Mucosa of gallbladder (tissue), 1 donor: ENCODE measurements at places on chromosomes 6 and 20.

GRCh38 chr6:40555092-40555491 is 32.1 kb downstream of the LRFN2 start:
- DNase-seq: no peak

GRCh38 chr6:138289739-138290138 is 71.4 kb upstream of the PBOV1 start:
- DNase-seq: peak; percentile 24

DNA sequence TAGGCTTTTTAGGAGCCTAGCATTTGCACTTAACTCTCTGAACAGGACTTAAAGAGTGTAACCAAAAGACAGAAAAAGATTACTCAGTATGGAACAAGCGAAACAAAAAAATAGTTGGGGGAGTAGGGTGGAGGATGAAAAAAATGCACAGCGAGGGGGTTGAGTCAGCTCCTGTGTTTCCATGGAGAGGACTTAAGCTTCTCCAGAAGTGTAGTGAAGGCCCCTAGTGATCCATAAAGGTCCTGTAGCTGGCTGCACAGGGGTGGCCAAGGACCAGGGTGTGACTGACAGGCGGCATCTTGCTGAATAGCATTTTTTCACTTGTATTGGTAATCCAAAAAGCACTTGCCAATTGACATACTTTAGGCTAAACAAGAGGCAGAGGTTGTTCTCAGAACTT is 533.9 kb downstream of the RFPL4B start:
- DNase-seq: no peak

GRCh38 chr6:150940941-150941340 is 75.4 kb downstream of the MTHFD1L start:
- no peak for DNase-seq

DNA sequence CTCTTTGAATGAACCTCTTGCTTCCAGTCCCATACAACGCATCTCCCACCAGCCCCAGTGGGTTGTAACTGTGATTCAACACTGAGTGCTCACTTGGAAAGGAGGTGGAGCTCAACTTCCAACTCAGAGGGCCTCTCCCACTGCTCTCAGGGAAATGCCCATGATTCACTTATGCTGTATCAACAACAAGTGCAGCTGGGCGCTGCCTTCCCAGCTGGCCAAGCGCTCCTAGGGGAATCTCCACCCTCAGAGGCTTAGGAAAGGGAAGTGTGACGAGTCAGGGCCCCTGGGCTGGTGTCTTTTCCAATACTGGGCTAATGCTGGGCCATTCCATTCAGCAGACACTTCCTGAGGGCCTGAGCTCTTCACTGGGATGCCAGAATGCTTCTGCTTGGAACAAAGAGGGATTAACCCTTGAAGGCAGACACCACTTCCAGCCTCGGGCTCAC is 8.1 kb upstream of the OCSTAMP start:
- no peak for DNase-seq

DNA sequence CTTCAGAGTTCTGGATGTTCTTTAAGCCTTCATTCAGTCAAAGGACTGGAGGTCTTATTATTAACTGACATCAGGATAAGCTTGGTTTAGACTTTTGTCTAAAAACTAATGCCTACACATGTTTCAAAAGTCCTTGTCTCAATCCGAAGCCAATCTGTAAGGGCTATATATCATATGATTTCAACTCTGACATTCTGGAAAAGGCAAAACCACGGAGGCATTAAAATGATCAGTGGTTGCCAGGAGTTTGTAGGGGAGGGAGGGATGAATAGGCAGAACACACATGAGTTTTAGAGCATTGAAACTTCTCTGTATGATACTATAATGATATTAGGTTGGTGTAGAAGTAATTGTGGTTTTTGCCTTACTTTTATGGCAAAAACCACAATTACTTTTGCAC is 1285.8 kb upstream of the CITED2 start:
- DNase-seq: no peak

GRCh38 chr20:57471496-57472372 is 53.2 kb downstream of the CTCFL start:
- no peak for DNase-seq

- no peak for DNase-seq
Observed at GRCh38 chr20:57308451-57309271, 20.9 kb upstream of the SPO11 start.

- peak; percentile 10 for DNase-seq
Observed at GRCh38 chr6:168133168-168133561, 54.2 kb upstream of the FRMD1 start.

GRCh38 chr20:18780385-18781130 is 33.0 kb upstream of the SCP2D1 start:
- DNase-seq: no peak

GRCh38 chr6:149311766-149312165 is 5.7 kb upstream of the TAB2 start:
- no peak for DNase-seq

GRCh38 chr20:33866398-33867100 is 55.4 kb downstream of the CHMP4B start:
- no peak for DNase-seq

DNA sequence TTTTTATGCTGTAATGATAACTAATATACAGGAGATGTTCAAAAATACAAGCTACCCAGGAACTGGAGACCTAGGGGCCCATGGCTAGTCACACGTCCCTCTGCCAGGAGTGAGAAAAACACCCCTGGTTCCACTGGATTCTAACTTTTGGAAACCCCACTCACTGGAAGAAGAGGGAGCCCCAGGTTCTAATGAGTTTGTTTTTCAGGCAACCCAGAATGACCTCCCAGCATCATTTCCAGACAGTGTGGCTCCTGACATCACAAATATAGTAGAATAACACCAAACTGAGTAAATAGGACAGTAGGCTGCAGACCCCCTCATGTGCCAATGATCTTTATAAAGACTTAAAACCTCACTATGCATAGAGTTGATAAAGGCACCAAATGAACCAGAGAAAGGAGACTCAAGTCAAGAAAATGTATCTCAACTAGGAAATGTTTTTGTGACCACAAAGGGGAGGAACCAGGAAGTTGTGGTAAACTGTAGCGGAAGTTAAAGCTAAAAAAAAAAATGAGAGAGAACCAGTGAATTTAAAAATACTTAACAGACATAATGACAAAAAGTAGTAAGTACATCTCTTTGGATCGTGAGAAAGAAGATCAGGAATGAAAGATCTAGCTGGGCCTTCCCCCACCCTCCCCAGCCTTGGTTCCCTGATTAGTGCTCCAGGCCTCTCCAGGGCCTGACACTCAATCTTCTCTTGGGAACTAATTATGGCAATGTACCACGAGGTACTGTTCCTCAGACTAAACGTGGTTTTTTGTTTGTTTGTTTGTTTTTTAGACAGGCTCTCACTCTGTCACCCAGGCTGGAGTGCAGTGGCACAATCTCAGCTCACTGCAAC is 19.8 kb downstream of the HLA-E start:
- no peak for DNase-seq

DNA sequence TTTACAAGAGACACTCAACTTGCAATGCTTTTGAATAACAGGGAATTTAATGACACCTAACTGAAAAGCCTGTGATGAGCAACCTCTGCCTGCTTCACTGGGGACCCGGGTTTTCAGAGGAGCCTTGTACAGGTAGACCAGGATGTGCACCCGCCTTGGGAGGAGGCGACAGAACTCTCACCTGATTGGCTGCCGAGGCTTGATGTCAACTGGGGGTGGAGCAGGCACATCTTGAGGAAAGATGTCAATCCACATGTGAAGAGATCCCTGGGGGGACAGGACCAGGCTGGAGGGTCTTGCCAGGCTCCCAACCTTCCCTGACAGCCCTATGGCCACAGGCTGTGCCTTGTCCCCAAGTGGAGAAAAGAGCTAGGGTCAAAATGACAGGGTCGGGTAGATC is 19.8 kb downstream of the ERGIC3 start:
- DNase-seq: no peak

DNA sequence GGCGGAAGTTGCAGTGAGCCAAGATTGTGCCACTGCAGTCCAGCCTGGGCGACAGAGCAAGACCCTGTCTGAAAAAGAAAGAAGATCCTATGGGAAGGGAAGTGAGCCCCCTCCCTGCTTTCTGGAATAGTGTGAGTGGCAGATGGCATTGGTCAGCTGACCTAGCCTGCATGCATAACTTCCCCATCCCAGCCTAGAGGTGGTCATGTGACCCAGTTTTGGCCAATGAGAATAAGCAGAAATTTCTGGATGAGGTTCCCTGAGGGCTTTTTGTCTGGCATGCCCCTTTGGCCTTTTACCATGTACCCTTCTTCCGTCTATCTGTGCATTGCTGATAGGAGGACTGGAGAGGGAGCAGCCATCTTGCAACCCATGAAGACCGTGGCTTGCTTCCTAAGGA is 269.3 kb downstream of the NRN1 start:
- DNase-seq: no peak

DNA sequence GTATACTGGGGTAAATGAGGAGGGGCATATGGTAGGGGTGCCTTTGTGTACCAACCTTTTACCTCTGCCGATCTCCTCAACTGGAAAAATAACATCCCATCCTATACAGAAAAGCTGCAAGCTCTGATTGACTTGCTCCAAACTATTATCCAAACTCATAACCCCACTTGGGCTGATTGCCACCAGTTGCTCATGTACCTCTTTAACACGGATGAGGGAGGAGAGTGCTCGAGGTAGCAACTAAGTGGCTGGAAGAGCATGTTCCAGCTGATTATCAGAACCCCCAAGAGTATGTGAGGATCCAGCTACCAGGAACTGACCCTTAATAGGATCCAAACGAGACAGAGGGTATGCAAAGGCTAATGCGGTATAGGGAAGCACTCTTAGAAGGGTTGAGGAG is 299.6 kb downstream of the RNGTT start:
- DNase-seq: no peak

- no peak for DNase-seq
Observed at GRCh38 chr6:137271245-137272183, 52.3 kb upstream of the IFNGR1 start.

GRCh38 chr6:13528777-13529343 is 41.5 kb upstream of the GFOD1 start:
- DNase-seq: no peak

DNA sequence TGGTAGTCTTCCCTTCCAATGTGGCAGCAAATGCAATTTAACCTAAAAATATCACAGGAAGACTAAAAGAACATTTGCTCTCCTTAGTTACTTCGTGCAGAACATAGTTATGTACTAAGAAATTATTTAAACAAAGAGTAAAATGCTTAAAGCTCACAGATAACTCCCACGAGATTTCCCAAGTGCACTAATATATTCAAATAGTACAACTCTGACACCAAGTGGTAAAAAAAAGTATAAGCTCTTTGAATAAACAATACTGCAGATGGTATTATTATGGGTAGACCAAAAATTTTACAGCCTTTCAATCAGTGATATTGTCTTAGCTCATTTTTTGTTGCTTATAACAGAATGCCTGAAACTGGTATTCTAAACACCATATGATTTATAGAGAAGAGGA is 52.8 kb upstream of the FILIP1 start:
- no peak for DNase-seq

- no peak for DNase-seq
Observed at GRCh38 chr20:20435453-20435852, 67.5 kb downstream of the INSM1 start.

DNA sequence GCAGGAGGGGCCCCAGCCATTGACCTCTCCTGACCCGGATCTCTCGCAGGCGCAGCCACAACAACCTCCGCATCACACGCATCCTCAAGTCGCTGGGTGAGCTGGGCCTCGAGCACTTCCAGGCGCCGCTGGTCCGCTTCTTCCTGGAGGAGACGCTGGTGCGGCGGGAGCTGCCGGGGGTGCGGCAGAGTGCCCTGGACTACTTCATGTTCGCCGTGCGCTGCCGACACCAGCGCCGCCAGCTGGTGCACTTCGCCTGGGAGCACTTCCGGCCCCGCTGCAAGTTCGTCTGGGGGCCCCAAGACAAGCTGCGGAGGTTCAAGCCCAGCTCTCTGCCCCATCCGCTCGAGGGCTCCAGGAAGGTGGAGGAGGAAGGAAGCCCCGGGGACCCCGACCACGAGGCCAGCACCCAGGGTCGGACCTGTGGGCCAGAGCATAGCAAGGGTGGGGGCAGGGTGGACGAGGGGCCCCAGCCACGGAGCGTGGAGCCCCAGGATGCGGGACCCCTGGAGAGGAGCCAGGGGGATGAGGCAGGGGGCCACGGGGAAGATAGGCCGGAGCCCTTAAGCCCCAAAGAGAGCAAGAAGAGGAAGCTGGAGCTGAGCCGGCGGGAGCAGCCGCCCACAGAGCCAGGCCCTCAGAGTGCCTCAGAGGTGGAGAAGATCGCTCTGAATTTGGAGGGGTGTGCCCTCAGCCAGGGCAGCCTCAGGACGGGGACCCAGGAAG is 4.5 kb upstream of the COL9A3 start:
- no peak for DNase-seq

- DNase-seq: no peak
Observed at GRCh38 chr20:47761482-47762047, 23.7 kb downstream of the SULF2 start.

- DNase-seq: no peak
Observed at GRCh38 chr6:50076431-50076830, 26.7 kb upstream of the DEFB112 start.

DNA sequence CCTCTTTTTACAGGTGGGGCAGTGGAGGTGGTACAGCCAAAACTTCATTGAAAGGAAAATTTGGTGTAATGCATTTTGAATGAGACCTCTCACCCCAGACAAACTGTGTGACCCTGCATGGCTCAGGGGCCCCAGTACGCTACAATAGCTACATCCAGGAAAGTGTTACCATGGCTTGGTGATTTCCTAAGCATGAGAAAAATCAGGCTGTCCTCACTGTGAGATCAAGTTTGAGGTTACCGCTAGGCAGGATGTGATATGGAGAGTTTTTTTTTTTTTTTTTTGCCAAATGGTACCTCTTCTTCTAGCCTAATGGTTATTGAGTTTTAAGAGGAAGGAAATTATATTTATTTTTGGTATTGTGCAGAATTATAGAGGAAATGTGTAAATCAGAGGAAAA is 305.3 kb downstream of the CD83 start:
- DNase-seq: no peak

GRCh38 chr6:113664909-113665308 is 192.2 kb upstream of the MARCKS start:
- DNase-seq: no peak

DNA sequence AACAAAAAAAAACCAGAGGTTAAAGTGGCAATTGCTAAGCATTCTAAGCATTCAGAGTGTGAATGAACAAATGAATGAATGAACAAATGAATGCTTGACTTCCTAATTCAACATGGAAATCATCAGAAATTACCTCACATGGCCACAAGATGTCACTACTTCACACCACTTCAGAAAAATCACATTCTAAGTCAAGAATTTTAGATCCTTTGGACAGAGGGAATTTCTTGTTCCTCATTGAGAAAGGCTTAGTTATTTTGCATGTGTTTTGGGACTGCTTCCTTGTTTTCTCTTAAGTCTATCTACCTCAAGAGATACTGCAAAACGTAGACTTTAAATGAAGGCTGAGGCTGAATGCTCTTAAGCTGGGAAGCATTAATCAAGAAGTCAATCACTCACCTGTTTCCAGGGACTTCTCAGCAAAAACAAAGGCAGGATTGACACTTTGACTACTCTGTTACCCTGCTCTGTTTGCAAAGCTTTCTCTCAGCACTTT is 120.2 kb downstream of the MBOAT1 start:
- peak; percentile 14 for DNase-seq

DNA sequence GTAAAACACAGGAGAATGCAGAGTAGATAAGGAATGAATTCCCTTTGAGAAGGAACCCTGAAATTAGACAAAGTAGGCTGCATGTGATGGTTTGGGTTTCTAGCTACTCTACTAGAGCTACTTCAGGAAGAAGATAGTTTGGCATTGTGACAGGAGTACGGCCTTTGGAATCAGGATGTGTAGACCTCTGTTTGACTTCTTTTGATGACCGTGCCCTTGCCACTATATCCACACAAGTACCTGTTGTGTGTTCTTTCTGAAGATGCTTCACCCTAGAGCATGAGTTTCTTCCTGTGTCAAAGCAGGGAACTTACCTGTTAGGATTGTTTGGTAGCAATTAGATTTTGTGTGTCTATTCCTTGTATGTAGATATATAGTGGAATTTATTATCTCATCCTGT is 41.7 kb downstream of the CD2AP start:
- DNase-seq: peak; percentile 53
